Stimulated activated CD8-positive, alpha-beta memory T cell treated with anti-CD3 and anti-CD28 coated beads, Interleukin-12 subunit alpha, Interleukin-12 subunit beta, amount 100 ng/mL, for 1 hour (primary cell): ENCODE measurements at places on chromosomes 3 and 15.
A peak's percentile ranks its signal among the peaks of the same experiment; 100 is the strongest.

DNA sequence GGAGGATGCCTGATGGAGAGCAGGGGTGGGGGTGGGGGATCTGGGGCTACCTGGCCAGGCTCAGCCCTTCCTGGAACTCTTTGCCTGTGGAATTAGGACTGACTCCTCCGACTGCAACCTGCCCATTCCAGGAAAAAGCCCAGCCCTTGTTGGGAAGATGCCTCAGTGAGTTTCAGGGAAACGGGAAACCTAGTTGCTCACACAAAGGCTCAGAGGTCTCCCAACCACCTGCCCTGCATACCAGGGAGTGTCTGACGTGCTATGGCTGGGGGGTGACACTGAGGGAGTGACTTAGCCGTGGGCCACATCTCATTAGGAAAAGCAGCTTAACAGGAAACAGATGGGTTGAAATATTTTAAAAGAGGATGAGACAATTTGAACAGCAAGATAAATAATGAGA lies 27.9 kb downstream of the CYP8B1 start:
- no peak for DNase-seq

DNA sequence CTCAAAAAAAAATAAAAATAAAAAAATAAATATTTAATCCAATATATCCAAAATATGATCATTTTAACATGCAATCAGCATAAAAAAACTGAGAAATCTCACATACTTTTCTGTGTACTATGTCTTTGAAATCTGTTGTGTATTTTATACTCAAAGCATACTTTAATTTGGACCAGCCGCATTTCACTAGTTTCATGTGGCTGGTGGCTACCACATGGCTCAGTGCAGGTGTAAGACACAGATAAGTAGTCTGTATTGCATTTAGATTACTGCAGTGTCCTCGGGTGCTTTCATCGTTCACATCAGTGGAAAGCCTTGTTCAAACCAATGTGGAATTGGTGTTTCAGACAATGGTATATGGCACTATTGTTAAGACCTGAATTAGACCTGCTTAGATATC lies 11.0 kb downstream of the CRTC3 start:
- no peak for DNase-seq

DNA sequence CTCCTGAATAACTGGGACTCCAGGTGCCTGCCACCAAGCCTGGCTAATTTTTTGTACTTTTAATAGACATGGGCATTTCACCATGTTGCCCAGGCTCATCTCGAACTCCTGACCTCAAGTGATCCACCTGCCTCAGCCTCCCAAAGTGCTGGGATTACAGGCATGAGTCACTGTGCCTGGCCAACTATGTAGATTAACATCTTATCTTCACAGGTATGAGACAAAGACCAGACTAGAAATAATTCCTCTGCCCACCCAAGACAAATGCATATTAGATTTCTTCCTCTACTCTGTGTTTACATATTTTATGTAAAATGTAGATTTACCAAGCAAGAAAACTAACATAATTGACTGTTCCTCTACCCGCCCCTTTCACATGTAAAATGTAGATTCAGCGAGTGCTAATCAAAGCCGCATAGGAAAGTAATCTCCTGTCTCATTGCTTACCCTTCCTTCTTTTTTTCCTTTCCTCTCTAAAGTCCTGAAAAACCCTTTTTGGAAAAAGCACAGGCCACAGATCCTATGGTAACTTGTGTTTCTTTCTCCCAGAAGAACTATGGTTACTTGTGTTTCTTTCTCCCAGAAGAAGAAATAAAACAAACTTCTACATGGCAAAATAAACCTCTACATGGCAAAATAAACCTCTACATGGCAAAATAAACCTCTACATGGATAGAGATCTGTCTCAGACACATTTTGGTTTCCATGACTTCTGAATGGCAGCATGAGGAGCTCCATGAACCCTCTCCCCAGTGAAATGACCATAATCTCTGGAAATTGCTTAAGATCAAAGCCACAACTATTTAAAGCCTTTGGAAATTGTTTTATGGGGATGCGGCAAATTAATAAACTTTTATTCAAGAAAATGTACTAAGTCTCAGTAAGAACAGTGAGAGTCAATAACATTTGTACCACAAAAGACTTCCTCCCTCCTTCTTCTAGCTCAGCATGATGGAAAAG lies 9.1 kb upstream of the ABHD2 start:
- DNase-seq: no peak

GRCh38 chr3:172622156-172622555 lies 88.7 kb downstream of the NCEH1 start:
- no peak for DNase-seq

DNA sequence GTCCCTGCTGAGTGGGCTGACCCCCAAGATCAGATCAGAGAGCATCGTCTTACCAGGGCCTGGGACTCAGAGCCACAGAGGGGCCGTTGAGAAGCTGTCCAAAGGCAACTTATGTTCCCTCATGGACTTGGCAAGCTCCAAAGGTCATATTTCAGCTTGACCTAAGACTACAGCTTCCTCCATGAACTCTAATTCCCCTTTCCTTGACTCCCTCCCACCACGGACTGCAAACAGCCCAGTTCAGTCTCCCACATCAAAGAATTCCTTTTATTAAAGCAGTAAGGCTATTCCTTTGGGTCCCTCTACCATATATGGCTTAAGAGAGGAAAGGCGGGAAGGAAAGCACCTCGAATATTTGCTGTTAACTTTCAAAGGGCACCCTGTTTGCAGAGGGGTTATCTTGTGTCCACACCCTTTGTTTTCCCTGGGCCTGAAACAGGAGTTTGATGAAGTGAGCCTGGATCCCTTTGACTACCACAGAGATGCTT lies 146.1 kb upstream of the THBS1 start:
- no peak for DNase-seq

- no peak for DNase-seq
These were observed 8.0 kb downstream of the ZSCAN2 start for GRCh38 chr15:84608707-84609284.

DNA sequence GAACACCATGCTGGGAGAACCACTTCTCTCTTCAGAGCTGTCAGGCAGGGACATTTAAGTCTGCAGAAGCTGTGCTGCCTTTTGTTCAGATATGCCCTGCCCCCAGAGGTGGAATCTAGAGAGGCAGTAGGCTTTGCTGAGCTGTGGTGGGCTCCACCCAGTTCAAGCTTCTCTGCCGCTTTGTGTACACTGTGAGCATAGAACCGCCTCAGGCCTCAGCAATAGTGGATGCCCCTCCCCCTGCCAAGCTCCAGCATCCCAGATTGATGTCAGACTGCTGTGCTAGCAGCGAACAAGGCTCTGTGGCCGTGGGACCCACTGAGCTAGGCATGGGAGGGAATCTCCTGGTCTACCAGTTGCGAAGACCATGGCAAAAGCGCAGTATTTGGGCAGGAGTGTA lies 121.6 kb downstream of the NFKBIZ start:
- no peak for DNase-seq

DNA sequence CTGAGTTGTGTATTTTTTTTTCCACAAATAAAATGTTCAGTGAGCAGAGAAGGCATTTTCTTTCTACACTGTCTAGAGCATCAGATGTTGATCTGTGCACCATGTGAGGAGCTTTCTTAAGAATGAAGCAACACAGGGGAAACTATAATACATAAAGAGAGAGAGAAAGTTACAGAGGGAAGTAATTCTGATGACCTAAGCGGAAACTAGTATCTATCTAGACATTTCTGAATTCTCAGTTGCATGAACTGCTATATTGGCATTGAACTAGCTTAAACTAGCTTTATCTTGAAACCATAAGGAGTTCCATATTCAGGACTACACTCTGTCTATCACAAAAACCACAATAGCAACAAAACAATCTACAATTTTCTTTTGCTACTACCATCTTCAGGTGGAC lies 822.4 kb downstream of the VGLL3 start:
- no peak for DNase-seq

- no peak for DNase-seq
These were observed 13.8 kb upstream of the GATA2 start for GRCh38 chr3:128506754-128507153.

- DNase-seq: no peak
These were observed 20.9 kb downstream of the FSTL1 start for GRCh38 chr3:120429921-120430361.

- no peak for DNase-seq
These were observed 584.8 kb downstream of the DIPK2A start for GRCh38 chr3:144556392-144556791.

- DNase-seq: no peak
These were observed 6.1 kb downstream of the SHF start for GRCh38 chr15:45181491-45182285.

- DNase-seq: no peak
These were observed 120.3 kb downstream of the AKAP13 start for GRCh38 chr15:85500729-85501128.

- DNase-seq: no peak
These were observed 217.6 kb downstream of the TPRG1 start for GRCh38 chr3:189389346-189389745.

- no peak for DNase-seq
These were observed 8.0 kb upstream of the ANKRD28 start for GRCh38 chr3:15805756-15806266.

GRCh38 chr15:43913026-43913780 lies 86.4 kb downstream of the WDR76 start:
- DNase-seq: no peak

DNA sequence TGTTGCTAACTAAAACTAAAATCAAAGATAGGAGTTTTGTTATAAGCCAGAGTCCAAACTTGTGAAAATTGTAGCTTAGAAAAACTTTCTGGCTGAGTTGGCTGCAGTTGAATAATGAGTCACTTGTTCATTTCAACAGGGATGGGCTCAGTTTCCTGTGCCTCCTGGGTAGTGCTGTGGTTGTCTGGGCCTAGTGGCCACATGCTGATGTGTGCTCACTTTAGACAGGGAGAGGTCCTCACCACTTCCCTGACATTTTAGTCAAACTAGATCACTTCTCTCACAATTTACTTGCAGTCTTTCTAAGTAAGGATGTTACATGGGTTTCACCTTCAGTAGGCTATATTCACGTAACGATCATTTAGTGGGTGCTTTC lies 6.3 kb upstream of the UBE2Q2 start:
- peak; percentile 18 for DNase-seq

- DNase-seq: no peak
These were observed 105.7 kb downstream of the LRRK1 start for GRCh38 chr15:101024706-101025500.

GRCh38 chr3:98990657-98991056 lies 89.2 kb upstream of the DCBLD2 start:
- no peak for DNase-seq

GRCh38 chr3:152276681-152277080 lies 8.0 kb downstream of the MBNL1 start:
- no peak for DNase-seq

- no peak for DNase-seq
These were observed 24.3 kb downstream of the SUSD5 start for GRCh38 chr3:33194303-33194702.
